H1 (cell line): ENCODE measurements at places on chromosomes 16 and 17.

DNA sequence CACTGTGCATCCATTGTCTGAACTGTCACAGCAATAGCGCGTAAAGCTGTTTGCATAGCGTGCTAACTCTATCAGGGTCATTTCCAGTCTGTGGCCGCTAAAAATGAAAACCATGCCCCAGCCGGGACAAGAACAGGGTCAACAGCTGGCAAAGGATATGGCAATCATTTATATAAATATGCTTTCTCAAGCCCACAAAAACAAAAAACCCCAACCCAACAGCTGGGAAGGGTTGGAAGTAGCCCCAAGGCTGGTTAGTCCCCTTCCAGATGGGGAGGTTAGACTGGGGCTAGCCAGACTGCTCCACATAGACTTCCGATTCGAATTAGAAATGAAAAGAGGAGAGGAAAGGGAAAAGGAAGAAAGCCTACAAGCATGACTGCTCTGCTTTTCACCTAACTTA, 203.3 kb upstream of the TBX2 start:
- no peak for DNase-seq

DNA sequence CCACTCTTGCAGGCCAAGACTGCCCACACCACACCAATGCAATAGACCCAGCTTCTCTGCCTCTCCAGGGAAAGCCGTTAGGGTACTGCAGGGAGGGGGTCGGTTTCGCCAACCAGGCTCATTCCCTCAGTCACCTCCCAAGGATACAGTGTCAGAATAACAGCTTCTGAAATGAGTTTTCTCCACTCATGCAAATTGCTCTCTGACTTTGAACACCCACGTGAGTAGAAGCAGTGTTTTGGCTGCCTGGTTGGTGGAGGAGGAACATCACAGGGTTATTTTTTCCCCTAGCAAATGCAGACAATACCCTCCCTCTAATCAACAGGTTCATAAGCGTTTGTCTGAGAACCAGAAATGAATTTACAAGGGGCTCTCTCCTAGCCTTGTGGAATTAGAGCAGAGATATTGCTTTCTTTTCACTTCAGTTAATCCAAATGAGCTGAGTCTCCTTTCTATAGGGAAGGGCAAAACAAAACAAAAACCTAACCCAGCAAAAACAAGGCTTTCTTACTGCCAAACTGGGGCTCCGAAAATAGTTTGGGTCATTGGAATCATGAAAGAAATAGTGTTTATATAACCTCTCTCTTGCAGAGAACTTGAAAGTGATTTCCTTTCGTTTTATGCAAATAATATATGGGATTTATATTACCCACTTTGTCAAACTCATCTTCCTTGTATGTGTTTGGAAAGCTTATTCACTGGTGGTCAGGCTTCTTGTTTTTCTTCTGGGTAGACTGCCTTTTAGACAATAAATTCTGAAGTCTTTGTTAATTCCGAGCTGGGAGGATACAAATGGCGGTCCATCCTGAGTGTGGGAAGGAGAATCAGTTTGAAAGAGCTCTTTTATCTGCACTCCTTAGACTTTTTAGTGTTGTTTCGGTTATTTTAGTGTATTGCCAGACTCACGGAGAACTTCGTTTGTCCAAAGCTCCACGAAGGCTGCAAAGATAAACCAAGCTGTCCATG, 229.9 kb downstream of the MSI2 start:
- no peak for DNase-seq

DNA sequence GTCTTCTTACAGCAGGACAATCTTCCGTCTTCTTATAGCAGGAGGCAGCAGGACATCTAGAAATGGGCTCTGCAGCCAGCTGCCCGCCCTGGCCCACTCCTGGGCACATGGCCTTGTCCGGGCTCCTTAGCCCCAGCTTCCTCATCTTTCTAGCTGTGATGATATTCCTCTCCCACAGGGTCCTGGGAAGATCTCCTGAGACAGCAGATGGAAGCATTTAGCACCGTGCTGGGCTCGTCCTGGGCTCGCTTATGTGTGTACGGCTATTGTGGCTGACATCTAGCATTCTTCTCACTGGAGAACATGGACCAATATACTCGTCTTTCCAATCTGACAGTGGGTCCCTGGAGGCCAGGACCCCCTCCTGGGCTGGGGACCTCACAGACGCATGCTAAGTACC, 48.5 kb downstream of the TIMM22 start:
- no peak for DNase-seq

DNA sequence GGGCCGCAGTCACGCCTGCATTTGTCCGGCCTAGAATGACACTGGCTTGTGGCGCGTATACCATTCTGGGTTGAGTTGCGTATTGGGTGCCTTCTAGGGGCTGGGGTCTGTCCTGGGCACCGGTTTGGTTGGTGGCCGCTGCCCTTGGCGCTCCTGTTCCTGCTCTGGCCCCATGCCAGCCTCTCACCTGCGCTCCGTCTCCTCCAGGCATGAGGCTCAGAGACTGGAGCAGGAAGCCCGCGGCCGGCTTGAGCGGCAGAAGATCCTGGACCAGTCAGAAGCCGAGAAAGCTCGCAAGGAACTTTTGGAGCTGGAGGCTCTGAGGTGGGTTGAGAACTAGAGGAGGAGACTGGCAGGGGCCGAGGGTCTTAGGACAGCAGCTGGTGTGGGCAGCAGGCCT, 17.4 kb downstream of the CDIPT start:
- no peak for DNase-seq

- peak; percentile 95 for DNase-seq
Measured at GRCh38 chr17:8409966-8410882, 12.6 kb upstream of the RNF222 start.

GRCh38 chr17:57715981-57716380, 29.1 kb downstream of the CCDC182 start:
- no peak for DNase-seq

DNA sequence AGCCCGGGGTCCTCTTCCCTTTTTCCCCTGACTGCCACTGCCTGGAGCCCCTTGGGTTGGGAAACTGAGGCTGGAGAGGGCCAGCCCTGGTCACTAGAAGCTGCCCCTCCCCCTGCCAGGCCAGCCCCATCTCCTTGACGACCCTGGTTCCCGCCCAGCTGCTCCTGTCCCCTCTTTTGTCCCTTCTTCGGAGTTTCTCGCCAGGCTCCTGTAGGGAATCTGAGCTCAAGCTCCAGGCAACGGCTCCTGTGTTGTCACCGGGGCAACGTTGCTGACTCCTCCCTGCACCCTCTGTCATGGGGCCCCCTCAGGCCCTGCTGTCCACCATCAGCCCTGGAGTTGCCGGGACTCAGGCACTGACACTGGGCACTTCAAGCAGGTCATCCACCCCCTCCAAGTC, 5.7 kb downstream of the LLGL1 start:
- DNase-seq, result no peak

DNA sequence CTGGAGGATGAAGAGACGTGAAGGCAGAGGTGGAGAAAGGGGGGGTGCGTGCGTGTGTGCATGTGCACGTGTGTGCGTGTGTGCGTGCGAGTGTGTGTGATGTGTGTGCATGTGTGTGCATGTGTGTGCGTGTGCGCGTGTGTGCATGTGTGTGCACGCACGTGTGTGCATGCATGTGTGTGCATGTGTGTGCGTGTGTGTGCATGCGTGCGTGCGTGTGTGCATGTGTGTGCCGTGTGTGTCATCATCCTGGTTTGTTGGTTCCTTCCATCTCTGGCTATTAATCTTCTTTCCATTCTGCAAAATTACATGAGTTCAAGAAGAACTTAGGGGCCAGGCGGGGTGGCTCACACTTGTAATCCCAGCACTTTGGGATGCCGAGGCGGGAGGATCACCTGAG, 17.0 kb upstream of the RPL38 start:
- DNase-seq, result no peak

- peak; percentile 66 for DNase-seq
Measured at GRCh38 chr17:40862985-40863733, 3.9 kb downstream of the KRT12 start.

- peak; percentile 10 for DNase-seq
Measured at GRCh38 chr17:71033336-71033735, 864.0 kb downstream of the KCNJ2 start.

DNA sequence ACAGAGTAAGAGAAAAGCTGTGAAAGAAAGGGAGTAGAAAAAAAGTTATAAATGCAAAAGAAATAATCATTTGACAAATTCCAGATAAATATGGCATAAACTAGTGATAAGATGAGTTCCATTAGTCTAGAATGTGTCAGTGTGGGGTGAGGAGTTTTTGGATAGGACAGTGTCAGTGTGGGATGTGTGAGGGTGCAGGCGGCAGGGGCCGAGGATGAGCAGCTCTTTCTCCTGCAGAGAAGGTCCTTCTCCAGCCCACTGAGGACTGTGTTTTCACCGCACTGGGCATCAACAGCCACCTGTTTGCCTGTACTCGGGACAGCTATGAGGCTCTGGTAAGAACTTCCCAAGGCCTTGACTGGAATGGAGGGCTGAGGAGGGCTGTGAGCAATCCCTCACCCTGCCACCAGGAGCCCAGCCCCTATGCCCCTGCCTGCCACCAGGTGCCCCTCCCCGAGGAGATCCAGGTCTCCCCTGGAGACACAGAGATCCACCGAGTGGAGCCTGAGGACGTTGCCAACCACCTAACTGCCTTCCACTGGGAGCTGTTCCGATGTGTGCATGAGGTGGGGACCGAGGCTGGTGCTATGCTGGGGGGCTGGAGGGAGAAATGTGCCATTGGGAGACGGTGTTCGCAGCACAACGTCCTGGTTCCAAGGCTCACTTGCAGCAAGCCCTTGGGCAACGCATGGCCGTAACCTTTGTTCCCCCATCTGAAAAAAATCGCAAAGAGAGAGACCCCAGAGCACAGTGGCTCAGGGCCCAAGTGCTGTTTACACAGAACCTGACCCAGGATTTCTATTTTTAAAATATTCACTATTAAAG, 13.1 kb downstream of the RAPGEFL1 start:
- DNase-seq, result peak; percentile 78

- no peak for DNase-seq
Measured at GRCh38 chr17:5592382-5592781, 8.1 kb upstream of the NLRP1 start.

- DNase-seq, result no peak
Measured at GRCh38 chr17:19325542-19325941, 37.0 kb downstream of the B9D1 start.

DNA sequence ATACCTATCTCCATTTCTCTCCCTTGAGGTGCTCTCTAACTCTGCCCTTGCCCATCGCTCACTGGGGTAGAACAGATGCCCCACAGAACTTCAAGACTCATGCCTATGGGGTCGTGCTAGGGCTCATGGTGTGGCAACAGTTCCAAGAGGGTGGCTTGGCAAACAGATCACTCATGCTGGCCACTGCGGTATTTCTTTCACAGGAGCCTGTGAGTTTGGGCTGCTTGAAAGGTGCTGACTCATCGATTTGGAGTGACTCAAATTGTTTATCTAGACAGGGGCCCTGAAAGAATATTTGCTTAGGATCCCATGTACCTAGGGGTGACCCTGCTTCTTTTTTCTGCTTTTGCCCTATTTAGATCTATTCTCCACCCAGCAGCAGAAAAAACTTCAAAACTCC, 69.9 kb downstream of the IRX5 start:
- no peak for DNase-seq

GRCh38 chr16:48526058-48526957, 83.7 kb downstream of the N4BP1 start:
- DNase-seq, result no peak

DNA sequence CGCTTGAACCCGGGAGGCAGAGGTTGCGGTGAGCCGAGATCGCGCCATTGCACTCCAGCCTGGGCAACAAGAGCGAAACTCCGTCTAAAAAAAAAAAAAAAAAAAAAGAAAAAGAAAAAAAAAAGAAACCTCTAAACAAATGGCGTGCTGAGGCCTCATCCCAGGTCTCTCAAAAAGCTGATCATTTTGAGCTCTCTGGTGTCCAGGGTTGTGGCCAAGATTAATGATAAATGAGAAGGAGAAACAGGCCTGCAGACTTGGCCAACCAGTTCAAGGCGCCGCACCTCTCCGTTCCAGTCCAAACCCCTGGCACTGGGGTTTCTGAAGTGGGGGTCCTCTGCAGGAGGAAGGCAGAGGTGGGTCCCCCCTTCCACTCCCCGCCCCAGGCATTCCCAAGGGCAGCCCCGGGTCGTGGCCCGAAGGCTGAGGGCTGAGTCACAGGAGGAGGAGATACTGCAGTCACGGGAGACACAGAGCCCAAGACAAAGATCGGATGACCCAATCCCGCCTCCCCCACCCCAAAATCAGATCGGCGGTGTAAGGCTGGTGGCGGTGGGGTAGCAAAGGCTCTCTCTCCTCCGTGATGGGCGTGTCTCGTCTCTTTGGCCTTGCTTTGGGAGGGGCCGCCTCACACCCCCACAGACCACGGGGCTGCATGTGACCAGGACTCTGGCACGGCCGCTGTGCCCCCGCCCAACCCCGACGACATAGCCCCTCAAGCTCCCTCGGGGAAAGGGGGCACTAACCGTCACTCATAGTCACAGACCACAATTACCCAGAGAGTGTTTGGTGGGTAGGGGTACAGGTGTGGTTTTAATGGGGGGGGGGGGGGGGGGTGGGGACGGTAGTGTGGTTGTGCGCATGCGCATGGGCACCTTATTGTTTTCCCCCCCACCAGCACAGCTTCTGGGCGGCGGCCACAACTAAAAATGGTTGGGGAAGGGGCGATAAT, 1.1 kb downstream of the VAT1 start:
- no peak for DNase-seq

- peak; percentile 66 for DNase-seq
Measured at GRCh38 chr16:66605177-66605978, 874 bp downstream of the CMTM3 start.

- no peak for DNase-seq
Measured at GRCh38 chr16:17289674-17290635, 180.8 kb downstream of the XYLT1 start.

DNA sequence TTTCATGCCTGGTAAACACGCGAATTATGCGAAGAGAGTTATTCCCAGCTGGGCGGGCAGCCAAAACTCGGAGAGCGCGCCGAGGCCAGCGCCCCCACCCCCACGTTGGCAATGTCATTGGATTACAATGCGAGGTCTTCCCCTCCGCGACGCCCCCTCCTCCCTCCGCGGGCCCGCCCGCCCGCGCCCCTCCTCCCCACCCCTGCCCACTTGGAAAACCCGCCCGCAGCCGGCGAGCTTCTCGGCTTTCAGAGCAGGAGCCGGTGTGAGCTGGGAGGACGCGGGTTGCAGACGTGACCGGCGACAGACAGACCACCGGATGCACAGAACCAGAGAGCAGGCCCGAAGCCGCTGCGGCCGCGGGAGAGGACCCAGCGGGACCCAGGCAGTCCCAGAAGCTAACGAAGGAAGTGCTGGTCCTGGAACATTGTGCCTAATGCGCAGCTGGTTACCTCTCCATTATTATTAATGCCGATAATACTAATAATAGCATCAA, 4.0 kb downstream of the NOG start:
- no peak for DNase-seq
